ENCODE measurements at places on chromosomes 2 and 18.

GRCh38 chr2:150856596-150857281 lies 369.3 kb upstream of the RND3 start:
- DNase-seq = no peak

GRCh38 chr2:188631037-188631809 lies 339.5 kb downstream of the GULP1 start:
- no peak for DNase-seq

GRCh38 chr2:3179208-3179607 lies 198.4 kb downstream of the EIPR1 start:
- DNase-seq = no peak

DNA sequence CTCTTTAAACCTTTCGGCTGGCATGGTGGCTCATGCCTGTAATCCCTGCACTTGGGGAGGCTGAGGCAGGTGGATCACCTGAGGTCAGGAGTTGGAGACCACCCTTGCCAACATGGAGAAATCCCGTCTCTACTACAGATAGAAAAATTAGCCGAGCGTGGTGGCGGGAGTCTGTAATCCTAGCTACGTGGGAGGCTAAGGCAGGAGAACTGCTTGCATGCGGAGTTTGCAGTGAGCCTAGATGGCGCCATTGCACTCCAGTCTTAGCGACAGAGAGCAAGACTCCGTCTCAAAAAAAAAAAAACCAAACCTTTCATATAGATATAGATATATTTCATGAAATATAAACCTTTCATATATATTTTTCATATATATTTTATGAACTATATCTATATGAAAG lies 864.7 kb downstream of the TRIB2 start:
- DNase-seq = no peak

DNA sequence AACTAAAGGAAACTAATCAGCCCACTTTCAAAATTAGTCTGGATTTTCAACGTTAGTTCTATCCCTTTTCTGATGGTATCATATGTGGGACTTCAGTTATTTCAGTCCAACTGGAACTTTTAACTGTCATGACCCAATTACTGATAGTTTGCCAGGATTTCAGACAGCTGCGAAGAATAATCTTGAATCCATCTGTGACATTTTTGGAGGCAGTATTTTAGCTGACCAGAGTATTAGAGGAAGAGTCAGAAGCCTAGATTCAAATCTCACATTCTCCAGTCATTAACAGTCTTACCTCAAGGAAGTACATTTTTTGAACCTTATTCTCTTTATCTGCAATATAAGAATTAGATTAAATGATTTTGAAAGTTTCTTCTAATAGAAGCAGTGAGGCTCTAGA lies 81.3 kb downstream of the PTRHD1 start:
- peak; percentile 42 for DNase-seq

- DNase-seq = peak; percentile 96
Observed at GRCh38 chr2:37614061-37614738, 57.2 kb downstream of the CDC42EP3 start.

GRCh38 chr2:28269019-28269784 lies 123.5 kb upstream of the FOSL2 start:
- DNase-seq = peak; percentile 61

DNA sequence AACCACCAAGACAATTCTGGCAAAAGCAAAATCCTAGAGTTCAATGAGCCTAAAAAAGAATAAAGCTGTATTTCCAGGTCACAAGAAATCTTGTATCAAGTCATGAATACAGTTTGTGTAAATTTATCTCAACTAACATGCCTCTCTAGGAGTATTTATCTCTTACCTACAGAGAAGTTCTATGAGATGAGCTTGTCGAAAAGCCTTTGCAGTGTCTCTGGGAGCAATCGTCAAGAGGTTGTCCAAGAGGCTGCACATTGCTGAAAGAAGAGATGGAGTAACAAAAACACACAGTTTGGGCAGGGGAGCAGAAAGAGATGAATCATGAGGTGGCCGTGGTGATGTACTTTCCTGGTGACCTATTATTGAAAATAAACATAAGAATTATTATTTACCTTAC lies 112.0 kb upstream of the CD226 start:
- no peak for DNase-seq

GRCh38 chr18:61201511-61201910 lies 131.7 kb upstream of the CDH20 start:
- no peak for DNase-seq

DNA sequence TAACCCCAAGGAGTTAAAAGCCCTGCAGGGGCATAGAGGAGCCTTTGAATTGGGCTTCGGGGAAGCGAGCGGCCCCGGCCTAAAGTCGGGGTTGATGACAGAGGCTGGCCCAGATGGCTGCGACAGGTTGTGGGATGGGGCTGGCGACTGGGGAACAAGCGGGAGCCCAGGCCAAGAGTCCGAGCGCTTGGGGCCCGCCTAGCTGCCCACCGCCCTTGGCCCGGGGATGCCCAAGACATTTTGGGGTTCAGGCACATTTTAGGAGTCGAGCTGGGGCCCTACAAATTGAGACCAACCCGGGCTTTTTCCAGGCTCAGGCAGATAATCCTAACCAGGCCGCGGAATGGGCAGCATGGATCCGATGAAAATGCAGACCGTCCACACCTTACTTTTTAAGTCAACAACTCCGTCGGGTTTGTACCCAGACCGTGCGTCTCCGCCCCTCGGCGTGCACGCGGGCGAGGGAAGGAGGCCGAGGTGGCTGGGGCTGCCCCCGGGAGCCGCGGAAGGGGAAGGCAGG lies 507 bp downstream of the RTKN start:
- no peak for DNase-seq

- no peak for DNase-seq
Observed at GRCh38 chr18:29163596-29163995, 986.7 kb upstream of the CDH2 start.

DNA sequence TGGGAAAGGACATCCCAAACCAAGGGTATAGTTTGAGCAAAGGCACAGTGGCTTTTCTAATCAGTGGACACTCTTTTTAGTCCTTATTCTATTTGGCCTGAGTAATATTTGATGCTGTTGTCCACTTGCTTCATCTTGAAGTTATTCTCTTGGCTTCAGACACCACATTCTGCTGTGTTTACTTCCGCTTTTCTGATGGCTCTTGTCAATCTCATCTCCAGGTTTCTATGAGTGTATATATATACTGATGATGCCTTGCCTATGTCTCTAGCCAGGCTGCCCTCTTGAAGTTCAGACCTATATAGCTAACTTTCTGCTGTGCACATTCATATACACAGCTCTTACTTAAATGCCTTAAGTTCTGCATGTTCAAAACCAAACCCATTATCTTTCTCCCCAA lies 83.1 kb downstream of the EFEMP1 start:
- no peak for DNase-seq

DNA sequence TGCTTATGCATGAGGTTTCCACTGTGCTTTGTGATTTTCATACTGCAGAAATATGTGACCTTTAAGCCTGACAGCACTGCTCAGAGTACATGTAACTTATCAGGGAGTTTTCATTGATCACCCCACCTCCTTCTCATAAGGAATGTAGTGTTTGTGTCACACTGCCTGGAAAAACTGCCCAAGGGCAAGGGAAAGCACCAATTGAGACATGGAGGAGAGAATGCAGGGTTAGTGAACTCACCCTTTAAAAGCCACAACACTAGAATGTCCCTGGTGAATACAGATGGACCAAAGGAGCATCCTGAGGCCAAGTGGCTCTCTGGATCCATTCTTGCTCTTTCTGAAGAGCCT lies 147.2 kb upstream of the SPATS2L start:
- DNase-seq = peak; percentile 62

- DNase-seq = no peak
Observed at GRCh38 chr2:197198890-197199289, 111.7 kb downstream of the ANKRD44 start.

- DNase-seq = no peak
Observed at GRCh38 chr2:109331081-109331480, 202.1 kb downstream of the SH3RF3 start.

DNA sequence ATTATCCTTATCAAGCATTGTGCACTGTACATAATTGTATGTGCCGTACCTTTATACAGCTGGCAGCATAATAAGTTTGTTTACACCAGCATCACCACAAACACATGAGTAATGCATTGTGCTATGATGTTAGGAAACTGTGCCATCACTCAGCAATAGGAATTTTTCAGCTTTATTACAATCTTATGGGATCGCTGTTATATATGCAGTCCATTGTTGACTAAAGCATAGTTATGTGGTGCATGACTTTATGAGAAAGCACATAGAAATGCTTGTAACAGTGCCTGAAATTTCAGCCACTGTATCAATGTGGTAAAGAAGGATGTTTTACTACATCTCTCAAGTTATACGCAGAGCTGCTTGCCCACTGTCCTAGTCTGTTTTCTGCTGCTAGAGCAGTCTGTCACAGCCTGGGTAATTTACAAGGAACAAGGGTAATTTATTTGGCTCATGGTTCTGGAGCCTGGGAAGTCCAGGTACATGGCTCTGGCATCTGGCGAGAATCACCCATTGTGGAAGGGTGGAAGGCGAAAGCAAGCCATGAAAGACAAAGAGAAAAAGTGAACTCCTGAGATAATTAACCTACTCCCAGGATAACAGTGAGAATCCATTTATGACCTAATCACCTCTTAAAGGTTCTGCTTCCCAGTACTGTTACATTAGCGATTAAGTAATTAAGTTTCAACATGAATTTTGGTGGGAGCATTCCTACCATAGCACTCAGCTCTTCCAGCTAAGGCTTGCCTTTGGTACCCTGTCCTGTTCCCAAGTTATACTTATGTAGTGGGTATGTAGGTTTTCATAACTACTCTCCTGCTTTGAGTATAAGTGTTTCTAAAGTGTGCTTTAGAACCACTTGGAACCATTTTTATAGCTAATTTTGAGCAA lies 4.6 kb downstream of the MAP3K20 start:
- DNase-seq = peak; percentile 98

GRCh38 chr18:6022845-6023244 lies 127.5 kb upstream of the TMEM200C start:
- peak; percentile 57 for DNase-seq

GRCh38 chr2:65918760-65919187 lies 486.4 kb upstream of the SPRED2 start:
- DNase-seq = no peak

GRCh38 chr2:236173729-236174607 lies 5.8 kb upstream of the GBX2 start:
- DNase-seq = peak; percentile 36
